ENCODE measurements at places on chromosomes 2 and 18.

- DNase-seq, result no peak
Observed at GRCh38 chr2:203659331-203660049, 46.9 kb upstream of the CD28 start.

DNA sequence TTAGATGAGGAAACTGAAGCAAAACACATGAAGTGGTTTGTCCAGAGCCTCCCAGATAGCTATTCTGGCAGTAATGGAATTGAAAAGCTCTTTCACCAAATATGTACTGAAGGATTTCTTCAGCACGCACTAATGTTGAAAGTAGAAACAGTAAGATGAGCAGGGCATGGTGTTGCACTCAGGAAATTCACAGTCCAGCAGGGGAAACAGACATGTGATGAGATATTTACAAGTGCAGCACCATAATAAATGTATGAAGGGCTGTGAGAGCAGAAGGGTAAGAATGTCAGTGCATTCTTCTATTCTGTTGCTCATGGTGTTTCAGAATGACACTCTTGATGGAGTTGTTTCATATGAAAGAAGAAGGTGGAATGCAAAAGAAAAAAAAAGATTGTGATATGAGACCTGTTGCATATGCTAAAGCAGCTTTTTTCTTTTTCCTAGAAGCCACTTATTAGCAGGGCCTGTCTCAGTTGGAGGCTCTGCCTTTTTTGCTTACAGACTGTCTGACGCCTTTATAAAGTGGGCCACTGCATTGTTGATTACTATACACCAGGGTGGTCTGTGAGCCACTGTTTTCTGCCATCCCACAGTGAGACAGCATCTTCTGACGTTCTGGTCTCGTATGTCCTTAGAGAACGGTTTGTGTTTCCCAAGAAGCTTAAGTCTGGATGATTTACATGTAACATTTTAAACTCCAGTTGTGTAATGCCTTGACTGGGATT, 516.9 kb downstream of the ARHGAP15 start:
- peak; percentile 29 for DNase-seq

DNA sequence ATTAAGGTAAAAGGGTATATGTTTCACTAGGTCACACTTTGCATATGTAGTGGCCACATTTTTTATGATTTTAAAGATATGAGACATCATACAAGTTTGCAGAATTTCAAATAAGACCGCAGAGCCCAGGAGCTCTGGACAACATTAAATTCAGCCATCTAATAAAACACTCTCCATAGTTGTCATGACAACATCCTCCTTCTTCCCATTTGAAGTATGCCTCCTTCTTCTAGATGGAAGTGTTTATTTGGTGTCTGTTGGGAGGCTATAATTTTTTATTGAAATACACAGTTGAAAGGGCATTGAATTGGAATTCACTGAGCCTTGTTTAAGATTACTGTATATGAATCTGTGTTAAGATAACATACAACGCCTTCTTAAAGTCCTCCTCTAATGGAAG, 467.3 kb downstream of the CMPK2 start:
- peak; percentile 11 for DNase-seq

DNA sequence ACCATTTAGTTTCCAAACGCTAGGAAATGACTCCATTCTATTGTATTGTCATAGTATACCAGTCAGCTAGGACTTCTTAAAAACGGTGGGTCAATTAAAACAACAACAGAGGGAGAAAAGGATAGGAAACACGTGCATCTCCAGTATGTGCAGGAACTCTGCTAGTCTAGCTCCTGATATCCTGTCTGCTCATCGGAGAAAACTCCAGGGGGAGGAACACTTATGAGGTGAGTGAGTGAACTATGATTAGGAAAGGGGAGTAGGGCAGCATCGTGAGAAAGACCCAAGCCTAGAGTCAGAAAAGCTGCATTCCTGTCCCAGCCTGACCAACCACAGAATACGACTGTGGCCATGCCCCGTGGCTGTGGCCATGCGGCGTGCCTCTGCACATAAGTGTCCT, 34.2 kb downstream of the DTNB start:
- no peak for DNase-seq

DNA sequence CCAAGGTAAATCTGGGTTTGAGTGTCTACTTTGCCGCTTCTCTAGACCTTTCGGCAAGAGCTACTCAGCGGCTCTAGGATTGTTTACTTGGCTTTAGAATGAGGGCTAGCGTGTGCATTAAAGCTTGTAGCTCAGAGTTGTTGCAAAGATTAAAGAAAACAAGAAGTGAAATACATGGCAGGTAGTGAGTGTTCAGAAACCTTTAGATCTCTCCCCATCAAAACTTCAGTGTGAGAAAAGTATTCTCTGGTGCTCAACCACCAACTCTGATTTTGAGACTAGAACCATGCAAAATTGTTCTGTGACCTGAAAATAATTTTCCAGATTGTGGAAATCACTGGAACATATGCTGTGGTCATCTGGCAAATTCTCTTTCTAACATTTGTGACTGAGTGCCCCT, 512.0 kb downstream of the CMPK2 start:
- no peak for DNase-seq

- DNase-seq, result no peak
Observed at GRCh38 chr18:13435586-13436333, 217.2 kb downstream of the LDLRAD4 start.

Data from DMS79 treated with DMSO at 0.1 percent for 48 hours (cell line).